ENCODE measurements at places on chromosomes 6 and 20.

GRCh38 chr6:21967056-21967974 lies 329.5 kb downstream of the PRL start:
- no peak for DNase-seq

- DNase-seq: no peak
Observed at GRCh38 chr6:75802366-75802765, 53.3 kb downstream of the MYO6 start.

- no peak for DNase-seq
Observed at GRCh38 chr6:149464411-149464810, 20.4 kb downstream of the ZC3H12D start.

DNA sequence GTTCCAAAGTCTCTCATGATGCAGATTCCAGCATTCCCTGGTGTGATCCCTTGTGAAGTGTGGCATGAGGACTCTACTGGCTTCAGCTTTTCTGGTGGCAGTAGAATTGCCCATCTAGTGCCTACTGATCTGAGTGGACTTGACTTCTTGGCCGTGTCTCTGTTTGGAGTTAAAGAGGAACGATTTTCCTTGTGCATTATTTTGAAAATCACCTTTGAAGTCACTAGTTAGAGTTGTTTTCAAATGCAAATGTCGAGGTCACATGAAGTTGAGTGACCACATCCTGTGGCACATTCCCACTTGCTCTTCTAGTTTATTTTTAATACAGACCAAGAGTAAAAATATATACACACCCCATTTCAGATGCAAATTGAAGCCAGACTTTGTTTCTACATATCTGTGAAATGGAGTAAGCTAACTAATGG lies 270.7 kb upstream of the TAB2 start:
- DNase-seq: no peak

DNA sequence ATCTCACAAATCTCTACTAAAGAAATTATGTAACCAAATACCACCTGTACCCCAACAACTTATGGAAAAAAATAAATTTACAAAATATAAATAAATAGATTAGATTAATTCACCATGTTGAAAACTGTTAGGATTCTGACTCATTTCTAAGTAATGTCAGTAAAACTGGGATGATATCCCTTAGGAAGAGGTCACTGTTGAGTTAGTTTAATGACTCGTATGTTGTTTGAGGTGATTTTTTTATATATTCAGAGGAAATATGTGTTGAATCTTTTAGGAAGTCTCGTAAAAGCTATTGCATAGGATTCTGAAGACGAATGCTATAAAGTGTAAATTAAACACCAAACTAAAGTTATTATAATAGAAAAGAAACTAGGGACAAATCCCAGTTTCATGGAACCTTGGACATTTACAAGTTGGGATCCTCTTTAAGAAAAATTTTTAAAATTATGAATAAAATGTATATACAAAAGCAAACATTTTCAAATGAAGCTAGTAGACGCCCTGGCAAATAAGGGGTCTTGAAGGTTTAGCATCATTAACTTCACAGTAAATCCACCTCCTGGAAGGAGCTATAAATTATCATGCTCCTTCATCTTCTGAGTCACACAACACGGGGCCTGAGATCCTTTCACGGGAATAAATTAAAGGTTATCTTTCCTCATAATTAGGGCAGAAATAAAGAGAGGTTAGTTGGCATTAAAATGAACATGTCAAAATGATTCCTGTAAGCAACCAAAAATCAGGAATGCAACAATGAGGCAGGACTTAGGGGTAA lies 37.0 kb upstream of the POU3F2 start:
- DNase-seq: no peak

- DNase-seq: no peak
Observed at GRCh38 chr6:147180926-147181325, 23.3 kb upstream of the STXBP5 start.

DNA sequence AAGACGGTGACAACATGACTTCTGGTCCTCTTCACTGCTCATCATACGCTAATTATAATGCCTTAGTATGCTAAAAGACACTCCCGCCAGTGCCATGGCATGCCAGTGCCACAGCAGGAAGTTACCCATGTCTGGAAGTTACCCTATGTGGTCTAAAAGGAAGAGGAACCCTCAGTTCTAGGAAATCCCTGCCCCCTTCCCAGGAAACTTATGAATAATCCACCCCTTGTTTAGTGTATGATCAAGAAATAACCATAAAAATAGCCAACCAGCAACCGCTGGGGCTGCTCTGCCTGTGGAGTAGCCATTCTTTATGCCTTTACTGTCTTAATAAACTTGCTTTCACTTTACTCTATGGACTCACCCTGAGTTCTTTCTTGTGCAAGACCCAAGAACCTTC lies 15.8 kb upstream of the SERPINB9 start:
- DNase-seq: no peak

DNA sequence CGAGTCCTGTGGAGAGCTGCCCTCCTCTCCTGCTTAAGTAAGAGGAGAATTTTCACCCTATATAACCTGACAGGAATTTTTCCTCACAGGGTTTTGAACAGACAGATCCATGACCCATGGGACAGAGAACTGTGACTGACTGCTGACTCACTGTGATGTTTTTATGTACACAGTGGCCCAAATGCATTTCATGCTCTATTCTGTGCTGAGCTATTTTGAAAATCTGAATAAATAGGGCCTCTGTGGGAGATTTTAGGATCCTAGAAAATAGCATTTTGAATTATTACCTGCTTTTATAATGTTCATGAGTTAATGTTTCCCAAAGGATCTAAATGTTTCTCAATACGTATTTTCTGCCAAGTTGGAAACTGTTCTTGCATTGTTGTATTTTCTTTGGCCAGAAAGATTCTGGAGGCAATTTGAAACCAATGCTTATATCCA lies 577.4 kb downstream of the HTR1B start:
- no peak for DNase-seq

- no peak for DNase-seq
Observed at GRCh38 chr6:161843066-161843465, 569.2 kb upstream of the AGPAT4 start.

DNA sequence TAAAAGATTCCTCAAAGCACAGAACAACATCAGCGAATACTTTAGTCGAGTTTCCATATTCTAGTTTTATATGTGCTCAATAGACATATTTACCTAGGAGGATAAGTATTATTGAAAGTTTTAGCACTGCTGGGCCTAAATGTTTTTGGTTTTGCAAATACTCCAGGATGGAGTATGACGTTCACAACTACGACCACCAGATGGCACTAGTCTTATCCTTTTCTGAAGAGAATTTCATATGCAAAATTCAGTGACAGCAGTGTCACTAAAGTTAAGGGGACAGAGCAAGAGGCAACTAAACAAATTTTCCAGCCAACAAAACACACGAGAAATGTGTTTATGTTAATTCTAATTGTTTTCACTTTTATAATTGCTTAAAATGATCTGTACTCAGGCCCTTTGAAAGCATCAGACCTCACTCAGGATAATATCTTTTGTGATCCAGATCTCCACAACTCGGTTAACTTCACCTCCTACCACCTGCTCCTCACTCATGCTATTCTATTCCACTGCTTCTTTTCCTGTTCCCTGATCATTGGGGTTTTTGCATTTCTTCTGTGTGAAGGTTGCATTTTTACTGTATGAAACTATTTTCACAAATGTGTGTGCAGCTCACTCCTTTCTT lies 220.8 kb downstream of the TRDN start:
- peak; percentile 2 for DNase-seq

GRCh38 chr6:36469946-36470345 lies 27.1 kb downstream of the KCTD20 start:
- no peak for DNase-seq

DNA sequence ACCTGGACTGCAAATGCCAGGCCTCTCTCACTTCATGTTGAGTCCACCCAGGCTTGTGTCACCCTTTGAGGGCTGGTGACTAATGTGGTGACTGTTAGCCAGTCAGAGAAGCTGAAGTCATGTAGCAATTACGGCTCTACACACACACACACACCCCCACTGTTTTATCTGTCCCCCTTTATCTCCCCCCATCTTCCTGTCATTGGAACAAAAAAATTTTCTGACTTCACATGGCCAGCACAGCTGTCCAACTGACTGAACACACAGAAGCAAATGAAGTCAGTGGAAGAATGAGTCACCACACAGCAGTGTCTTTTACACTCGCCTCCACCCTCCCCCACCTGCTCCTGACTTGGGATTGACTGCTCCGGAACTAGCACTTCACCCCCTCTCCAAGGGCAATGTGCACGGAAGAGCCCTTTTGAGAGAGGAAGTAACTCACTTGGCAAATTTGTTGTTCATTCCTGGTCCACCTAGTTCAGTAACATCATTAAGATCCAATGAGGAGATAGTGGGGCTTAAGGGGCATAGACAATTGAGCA lies 198.0 kb downstream of the RNF144B start:
- no peak for DNase-seq

GRCh38 chr6:107345393-107345792 lies 114.0 kb downstream of the PDSS2 start:
- DNase-seq: no peak

GRCh38 chr20:8645326-8645725 lies 423.6 kb upstream of the PLCB4 start:
- no peak for DNase-seq

GRCh38 chr6:25944688-25945574 lies 14.4 kb upstream of the SLC17A2 start:
- no peak for DNase-seq

GRCh38 chr20:35502352-35502751 lies 27.1 kb downstream of the C20orf173 start:
- DNase-seq: no peak

DNA sequence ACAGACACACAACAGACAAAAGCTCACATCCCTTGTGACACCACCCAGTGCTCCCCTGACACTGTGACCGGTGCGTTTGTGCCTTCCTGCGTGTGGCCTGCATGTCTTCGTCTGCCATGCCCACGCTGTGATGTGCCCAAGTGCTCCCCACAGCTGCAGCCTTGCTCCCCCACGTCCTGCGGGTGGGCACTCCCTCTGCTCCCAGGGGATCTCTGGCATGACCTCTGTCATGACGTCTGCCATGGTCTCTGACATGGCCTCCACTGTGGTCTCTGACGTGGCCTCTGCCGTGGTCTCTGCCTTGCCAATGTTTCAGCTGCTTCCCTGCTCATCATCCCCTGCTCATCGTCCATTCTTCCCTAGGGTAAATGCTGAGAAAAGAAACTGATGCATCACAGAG lies 200.9 kb downstream of the DLL1 start:
- DNase-seq: no peak

GRCh38 chr6:5378331-5378730 lies 117.0 kb downstream of the FARS2 start:
- DNase-seq: no peak

GRCh38 chr6:14721103-14721758 lies 524.6 kb upstream of the JARID2 start:
- no peak for DNase-seq

DNA sequence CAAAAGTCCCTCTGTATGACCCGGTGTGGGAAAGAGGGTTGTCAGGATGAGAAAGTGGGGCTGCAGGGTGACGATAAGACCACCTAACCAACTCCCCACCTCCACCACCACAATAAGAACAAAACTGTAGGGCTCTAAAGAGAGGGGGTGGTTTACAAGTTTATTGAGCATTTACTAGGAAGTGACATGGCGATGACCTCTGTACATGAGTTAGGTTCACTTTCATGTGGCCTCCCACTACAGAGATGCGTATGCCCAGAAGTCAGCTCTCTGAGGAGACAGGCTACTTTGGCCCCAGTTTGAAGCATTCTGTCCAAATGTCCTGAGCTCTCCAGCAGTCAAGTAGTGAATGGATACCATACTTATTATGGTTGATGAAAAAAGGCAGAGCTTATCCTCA lies 28.7 kb upstream of the PI16 start:
- no peak for DNase-seq

- DNase-seq: no peak
Observed at GRCh38 chr6:1809291-1809988, 199.7 kb downstream of the FOXC1 start.

DNA sequence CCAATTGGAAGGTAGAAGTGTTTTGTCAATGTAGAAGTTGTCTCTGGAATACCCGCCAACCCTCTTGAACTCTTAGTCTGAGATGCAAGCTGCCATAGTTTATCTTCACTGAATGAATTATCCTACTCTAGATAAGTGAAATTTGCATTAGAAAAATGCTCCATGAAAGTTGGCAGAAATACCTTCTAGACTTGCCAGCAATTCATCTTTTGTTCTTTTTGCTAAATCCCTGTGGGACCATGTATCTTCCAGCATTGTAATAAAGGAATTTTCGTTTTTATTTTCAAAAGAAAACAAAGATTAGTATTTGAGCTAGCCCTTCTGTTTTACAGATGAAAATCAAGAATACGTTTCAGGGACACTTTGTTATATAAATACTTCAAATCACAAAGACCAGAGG lies 244.2 kb downstream of the CBLN4 start:
- no peak for DNase-seq

- no peak for DNase-seq
Observed at GRCh38 chr20:56422076-56422823, 10.2 kb downstream of the CASS4 start.

- DNase-seq: no peak
Observed at GRCh38 chr6:12328701-12329100, 38.5 kb downstream of the EDN1 start.

DNA sequence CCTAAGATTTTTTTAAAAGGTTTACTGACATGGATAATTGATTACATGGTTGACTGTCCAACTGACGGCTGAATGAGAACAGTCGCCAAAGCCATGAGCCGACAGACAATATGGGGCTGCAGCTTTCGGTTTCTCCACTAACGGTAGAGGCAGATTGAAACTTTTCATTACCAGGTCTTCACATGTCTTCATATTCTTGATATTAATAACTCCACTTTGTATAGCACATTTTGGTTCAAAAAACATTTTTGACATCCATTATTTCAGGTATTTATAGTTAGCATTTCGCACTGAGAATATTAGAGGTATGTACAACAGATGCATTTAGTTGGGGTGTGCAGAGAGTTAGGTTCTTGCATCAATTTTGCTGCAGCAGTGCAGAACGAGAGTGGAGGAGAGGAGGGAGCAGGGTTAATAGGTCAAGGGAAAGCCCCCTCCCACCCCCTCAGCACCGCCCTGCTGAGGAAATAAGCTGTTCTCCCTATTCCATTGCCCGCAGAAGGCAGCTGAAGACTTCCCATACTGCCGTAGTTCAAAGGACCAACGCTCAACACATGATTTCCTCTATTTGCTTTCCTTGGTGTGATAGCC lies 73.6 kb upstream of the ADTRP start:
- no peak for DNase-seq

GRCh38 chr20:13800728-13801134 lies 15.9 kb downstream of the NDUFAF5 start:
- DNase-seq: no peak

DNA sequence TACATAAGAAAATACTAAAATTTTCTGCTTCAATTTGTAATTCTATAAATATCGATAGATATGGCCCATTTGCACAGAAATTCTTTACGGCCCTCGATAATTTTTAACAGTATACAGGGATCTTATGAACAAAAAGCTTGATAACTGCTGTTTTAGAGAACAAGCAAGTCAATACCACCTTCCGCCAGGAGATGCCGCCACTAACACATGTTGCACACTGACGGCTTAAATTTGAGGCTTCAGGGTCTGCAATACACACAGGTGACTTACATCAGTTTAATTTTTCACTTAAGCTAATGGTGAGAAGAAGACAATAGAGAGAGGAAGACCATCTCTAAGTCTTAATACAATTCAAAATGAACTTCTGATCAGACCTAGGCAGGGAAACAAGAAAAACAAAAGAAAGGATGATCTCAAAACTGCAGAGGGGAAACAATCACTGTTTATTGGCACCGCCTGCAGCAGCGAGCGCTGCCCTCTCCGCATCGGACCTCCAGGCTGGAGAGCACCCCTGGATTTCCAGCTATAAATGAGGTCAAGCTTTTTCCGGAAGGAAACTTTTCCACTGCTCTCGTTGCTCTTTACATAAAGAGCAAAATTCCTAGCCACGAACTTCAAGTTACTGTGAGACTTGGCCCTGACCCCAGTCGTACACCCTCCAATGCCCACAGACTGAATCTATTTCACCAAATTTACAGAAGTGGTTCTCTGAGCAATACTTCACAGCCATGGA lies 53.9 kb downstream of the OTOR start:
- peak; percentile 12 for DNase-seq

Data from GM19239 (cell line).